Stimulated activated CD8-positive, alpha-beta memory T cell treated with anti-CD3 and anti-CD28 coated beads, Interleukin-4, amount 100 ng/mL, for 1 hour (primary cell): ENCODE measurements at places on chromosomes 4 and X.

DNA sequence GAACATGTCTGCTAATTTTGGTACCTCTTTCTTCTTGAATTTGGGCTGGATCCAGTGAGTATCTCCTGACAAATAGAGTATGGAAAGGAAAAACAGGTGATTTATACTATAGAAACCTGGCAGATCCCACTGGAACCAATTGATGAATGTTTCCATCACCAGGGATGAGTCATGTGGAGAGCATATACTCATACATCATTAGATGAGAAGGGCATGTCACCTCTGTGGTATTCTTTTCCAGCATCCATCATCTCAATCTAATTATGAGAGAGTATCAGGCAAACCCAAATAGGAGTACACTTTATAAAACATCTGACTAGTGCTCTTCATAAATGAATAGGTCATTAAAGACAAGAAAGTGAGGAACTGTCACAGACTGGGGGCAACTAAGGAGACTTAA, 90.7 kb downstream of the CLDN22 start:
- DNase-seq, result no peak

DNA sequence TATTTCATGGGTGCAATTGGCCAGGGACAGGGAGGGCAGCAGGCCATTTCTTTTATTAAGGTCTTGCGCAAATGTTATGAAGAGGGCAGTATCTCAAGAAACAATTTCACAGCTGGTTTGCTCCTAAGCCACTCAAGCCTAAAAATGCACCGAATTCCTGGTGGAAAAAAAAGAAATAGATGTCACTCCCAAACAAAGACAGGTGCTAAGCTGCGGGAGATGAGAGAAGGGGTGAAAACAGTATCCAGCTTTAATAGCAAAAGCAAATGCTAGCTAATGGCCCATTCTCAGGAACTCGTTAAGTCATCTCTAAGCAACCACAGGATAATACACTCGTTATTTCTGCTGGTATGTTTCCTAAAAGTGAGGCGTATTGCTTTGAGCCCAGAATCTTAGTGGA, 116.4 kb downstream of the ARX start:
- DNase-seq, result no peak

DNA sequence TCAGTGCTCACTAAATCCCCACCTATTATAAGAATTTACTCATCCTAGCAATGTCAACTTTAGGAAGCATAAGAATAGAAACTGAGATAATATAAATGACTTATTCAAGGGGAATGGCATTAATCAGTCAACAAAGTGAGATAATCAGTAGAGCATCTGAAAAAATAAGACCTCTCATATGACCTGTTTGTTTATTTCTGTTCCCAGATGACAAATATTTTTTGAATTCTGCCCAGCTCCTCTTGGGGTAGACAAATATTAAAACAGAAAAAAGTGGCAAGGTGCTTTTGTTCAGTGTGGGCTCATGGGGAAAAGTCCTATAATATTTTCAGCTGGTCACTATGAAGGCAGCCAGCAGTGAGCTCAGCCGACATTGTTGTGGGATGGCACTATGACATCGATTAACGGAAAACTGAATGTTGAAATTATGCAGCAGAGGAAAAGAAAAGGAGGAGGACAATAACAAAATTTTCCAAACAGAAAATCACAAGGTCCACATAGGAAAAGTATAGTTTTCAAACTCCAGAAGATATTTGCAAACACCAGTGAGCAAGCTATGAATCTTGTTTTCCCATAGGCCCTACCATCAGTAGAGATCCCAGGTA, 109.6 kb downstream of the ANXA3 start:
- no peak for DNase-seq

- no peak for DNase-seq
These were observed 84.8 kb downstream of the PHEX start for GRCh38 chrX:22116605-22117546.

- no peak for DNase-seq
These were observed 2.4 kb downstream of the CXCR3 start for GRCh38 chrX:71615954-71616353.

- DNase-seq, result no peak
These were observed 144.2 kb downstream of the PDLIM5 start for GRCh38 chr4:94595880-94596483.

DNA sequence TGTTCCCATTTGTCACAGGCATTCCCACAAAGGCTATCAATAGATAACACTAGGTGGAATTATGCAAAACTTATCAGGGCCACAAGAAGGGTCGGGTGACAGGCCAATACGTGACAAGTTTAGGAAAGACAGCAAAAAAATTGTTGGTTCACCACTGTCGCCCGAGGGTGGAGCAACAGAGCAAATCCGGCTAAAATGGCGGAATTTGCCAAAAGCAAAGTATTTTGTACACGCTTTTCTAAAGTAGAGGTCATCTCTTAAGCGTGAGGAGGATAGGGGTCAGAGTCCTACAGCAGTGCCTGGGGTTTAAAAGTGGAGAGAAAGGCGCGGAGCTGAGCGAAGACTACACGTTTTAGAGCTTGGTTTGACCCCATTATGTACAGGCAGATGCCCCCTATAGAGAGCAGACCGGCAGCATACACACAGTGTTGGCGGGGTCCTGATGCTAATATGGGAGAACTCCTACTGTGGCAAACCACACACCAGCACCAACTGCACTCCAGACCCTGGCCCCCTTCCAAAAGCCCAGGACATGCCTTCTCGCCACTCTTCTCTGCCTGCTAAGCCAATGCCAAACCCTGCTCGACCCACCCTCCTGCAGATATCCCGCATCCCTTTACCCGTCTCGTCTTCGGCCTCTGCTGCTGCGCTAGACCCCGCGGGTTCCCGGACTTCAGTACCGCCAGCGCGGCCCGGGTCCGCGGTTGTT, 733 bp downstream of the CCNA2 start:
- DNase-seq, result no peak

DNA sequence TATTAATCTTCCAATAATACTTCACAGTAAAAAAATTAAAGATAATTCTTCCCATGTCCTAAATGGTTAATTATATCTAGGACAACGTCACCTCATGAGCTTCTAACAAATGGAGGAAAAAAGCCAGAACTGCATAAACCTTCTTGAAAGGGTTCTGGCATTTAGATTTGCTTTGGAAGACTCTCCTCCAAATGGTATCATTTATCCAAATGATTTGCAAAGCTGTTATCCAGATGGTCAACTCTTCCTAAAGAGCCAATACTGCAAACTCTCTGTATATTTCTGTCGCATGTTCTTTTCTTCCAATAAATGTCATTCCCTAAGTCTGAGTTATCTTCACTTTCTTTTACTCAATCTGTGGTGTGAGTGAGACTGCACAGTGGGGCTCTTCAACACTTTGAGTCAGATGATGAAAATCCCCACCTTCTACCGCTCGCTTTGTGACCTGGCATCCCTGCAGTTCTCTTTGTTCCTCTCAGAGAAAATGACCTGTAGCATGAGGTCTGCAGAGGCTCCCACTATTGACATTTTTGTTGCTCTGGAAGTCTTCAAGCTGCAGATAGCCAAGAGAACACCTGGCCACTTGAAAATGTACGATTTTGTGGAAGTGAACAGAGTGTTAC, 52.9 kb downstream of the TMEM150C start:
- DNase-seq, result no peak

DNA sequence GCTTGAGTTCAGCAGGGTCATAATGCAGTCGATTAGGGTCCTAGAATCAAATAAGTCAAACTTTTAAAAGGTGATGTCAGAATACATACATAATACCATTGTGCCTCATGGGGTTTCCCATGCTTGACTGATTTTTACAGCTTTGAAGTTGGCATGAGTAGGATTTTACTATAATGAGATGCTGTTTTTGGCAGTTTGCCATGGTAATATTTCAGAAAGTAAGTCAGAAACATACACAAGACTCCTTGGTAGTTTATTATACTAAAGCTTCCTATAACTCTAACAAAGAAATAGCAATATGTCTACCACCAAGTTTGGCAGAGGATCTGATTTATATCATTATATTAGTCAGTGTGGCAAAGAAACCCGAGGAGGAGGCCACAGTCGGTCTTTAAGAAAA, 45.2 kb downstream of the PHKA2 start:
- DNase-seq, result no peak

DNA sequence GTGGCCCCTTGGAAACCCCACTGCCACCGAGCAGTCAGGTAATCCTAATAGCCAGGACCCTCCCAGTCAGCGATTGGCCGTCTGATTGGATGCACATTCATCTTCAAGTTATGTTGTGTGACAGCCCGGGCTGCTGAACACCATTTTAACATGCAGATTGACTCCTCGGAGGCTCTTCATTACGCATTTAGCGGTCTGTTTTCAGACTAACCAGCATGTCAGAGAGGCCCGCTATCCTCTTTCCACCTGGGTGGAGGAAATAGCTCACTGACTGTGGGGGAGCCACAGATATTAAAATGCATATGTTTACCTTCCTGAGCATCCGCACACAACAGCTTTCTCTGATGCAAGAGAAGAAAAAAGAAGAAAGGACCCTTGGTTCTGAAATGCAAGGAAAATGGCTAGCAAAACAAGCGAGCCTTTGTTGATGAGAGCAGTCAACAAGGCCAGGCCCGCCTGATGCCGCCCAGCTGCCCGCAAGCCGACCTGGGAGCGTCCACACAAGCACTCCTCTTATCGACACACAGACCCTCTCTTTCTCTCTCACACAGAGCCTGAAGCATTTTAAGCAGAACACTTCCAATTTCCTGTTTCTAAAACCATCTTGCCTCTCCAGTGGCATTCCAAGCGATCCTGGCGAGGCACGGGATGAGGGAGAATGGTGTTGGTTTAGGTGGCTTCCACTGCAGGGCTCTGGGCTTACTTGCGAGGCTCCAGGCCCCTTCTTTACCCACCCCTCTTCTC, 118.3 kb downstream of the MGST2 start:
- DNase-seq, result no peak

DNA sequence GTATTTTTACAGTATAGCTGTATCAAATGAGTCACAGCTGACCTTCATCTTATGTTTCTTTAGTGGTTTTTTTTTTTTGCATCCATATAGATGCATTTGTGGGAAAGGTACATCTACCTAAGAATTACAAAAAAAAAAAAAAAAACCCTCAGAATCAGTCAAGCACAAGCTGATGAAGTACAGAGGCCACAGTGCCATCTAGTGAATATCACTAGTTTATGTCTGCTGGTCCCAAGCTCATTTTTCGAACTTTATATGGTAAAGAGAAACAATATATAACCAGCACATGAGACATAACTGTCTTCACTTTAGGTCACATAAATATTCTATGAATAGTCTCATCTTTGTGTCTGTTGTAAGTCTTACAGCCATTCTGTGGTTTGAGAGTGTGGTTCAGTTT, 220.1 kb downstream of the DLG3 start:
- DNase-seq, result no peak

DNA sequence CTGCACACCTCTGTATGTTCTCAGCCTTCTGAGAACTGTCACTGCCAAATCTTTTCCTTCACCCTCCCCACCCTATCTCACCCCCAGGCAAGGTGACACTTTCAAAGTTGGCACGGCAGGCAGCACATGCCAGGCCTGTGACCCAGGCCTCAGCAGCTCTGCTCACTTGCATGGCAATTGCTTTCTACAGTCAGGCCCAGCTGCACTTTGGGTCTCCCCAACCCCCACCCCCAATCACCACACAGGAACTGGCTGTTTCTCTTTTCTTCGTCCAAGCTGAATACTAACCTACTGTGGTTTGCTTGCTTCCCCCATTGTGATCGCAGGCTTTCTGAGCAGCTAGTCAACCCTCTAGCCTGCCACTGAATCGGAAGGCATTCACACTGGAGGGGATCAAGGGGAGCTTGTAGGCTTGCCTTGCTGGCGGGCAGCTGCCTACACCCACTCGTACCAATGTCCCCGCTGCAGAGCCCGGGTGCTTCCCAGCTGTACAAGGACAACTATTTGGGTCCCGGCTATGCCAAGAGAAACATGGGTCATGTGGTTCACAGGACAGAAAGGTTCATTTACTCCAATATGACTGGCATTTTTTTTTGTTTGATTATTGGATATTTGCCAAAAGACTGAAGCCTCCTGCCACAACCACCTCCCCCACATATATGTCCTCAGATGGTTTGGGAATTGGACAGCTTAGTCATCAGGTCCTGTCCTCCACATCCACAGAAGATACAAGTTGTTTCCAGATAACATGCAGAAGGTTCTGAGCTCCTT, 28.1 kb downstream of the SLC25A43 start:
- no peak for DNase-seq

- no peak for DNase-seq
These were observed 36.0 kb upstream of the GYPA start for GRCh38 chr4:144176476-144176875.

GRCh38 chr4:173002830-173003561, 165.6 kb upstream of the GALNT7 start:
- no peak for DNase-seq

GRCh38 chrX:132694382-132694781, 205.5 kb upstream of the MBNL3 start:
- no peak for DNase-seq

- DNase-seq, result no peak
These were observed 135.0 kb downstream of the RBM46 start for GRCh38 chr4:154916068-154916467.

- no peak for DNase-seq
These were observed 147.5 kb upstream of the TTC29 start for GRCh38 chr4:147093206-147093605.

DNA sequence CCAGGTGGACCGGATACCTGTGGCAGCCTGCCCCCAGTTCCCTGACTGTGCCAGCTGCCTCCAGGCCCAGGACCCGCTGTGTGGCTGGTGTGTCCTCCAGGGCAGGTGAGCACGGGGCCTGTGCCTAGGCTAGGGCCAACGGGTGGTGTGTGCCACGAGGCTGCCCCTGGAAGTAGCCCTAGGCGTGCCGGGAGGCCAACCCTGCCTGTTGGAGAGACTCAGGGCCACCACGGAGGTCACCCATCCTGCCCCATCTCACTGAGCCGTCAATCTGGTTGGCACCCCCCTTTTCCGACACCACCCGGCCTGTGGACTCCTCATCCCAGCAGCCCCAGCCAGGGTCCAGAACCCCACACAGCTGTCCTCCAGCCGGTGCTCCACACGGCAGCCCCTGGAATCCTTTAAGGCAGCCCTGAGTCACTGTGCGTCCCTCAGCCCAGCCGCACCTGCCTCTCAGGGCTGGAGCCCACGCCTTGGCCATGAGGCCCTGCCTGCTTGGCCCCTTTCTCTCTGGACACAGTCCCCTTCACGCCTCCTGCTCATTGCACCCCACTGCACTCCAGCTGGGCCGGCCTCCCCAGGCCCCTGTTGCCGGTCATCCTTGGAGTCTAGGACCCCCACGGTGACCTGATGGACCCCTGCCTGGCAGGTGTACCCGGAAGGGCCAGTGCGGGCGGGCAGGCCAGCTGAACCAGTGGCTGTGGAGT, 5.3 kb downstream of the PLXNB3 start:
- DNase-seq, result no peak

DNA sequence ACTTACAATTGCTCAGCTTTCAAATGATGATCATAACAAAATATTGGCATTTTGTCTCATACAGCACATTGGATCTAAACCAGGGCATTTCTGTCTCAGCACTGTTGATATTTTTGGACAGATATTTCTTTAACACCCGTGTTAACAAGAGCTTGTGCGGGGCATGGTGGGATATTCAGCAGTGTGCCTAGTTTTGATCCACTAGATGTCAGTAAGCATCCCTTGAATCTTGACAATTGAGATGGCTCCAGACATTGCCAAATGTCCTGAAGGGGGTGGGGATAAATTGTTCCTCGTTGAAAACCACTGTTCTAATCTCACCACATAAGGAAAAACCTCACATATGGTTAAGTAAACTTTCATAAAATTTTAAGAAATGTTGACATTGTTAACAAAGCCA, 806.3 kb downstream of the STIM2 start:
- DNase-seq, result no peak
